Sigmoid colon (tissue), 7 donors: ENCODE measurements at places on chromosomes 6 and 20.
A peak's percentile ranks its signal among the peaks of the same experiment; 100 is the strongest.

- no peaks in the 10 kb centered on the region for H3K4me1 ChIP-seq
- no peaks in the 10 kb centered on the region for H3K36me3 ChIP-seq
- no peaks in the 10 kb centered on the region for H3K27me3 ChIP-seq
These were observed 147.4 kb downstream of the HDGFL1 start for GRCh38 chr6:22716721-22717120.

DNA sequence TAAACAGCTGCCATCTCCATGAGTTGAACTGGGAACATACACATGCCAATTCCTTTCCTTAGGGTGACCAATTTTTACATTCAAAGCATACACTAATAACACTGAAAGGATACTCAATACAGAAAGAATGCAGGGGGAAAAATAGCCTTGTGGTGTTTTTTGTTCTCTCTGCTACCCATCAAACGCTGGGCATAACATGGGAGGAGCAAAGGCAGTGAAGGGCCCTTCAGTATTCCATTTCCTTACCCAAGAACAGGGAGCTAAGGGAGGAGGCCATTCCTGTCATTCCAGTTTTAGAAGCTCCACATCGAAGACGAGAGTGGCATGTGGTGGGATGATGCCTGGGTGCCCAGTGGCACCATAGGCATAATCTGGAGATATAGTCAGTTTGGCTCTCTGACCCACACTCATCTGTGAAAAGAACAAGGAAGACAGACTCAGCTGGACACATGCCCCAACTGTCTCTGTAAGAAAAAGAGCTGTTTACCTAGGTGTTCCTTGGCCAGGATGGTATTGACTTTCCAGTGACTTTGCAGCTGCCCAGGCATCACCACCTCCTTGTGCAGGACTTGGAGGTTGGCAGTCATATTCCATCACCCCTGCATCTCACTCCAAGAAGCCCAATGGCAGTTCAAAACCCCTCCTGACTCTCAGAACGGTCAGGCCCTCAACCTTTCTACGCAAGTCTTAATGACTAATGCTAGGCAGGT, 20.9 kb downstream of the FKBP1A start:
- DNase-seq: no peak
- H3K27ac ChIP-seq: peak overlapping the region; percentile 62
- peaks cover 56% of the 10 kb centered on the region for H3K4me1 ChIP-seq
- no peaks in the 10 kb centered on the region for H3K27me3 ChIP-seq
- no peak overlapping the region for H3K4me3 ChIP-seq

DNA sequence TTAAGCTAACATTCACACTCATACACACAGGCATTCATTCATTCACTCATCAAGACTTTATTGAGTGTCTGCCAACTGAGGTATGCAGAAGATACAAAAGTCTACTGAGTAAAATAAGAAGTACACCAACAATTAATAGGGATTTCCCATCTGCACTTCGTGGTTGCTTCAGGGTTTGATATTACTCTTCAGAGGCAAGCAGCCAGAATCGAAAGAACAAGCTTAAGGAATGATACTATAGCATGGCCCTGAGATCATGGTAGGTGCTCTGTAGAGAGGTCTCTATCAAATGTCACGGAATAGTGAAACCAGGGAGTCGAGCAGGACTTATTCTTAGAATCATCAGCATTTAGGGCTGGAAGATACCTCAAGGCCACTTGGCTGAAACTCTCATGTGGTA, 135.4 kb downstream of the NRN1 start:
- H3K27ac ChIP-seq: no peak overlapping the region
- H3K36me3 ChIP-seq: no peaks in the 10 kb centered on the region
- no peak overlapping the region for H3K4me3 ChIP-seq
- H3K4me1 ChIP-seq: no peaks in the 10 kb centered on the region

- peak overlapping the region; percentile 43 for H3K27ac ChIP-seq
- H3K36me3 ChIP-seq: no peaks in the 10 kb centered on the region
- no peak overlapping the region for H3K4me3 ChIP-seq
These were observed 21.3 kb upstream of the DST start for GRCh38 chr6:56664029-56664428.

- no peak for DNase-seq
- H3K4me3 ChIP-seq: no peak overlapping the region
- no peak overlapping the region for H3K27ac ChIP-seq
- no peaks in the 10 kb centered on the region for H3K36me3 ChIP-seq
- H3K27me3 ChIP-seq: no peaks in the 10 kb centered on the region
- no peaks in the 10 kb centered on the region for H3K4me1 ChIP-seq
These were observed 151.4 kb downstream of the PHF3 start for GRCh38 chr6:63787021-63787420.

GRCh38 chr20:36936341-36936740, 15.2 kb downstream of the SAMHD1 start:
- H3K27me3 ChIP-seq: no peaks in the 10 kb centered on the region
- no peaks in the 10 kb centered on the region for H3K36me3 ChIP-seq
- peak overlapping the region; percentile 88 for H3K27ac ChIP-seq
- H3K4me3 ChIP-seq: no peak overlapping the region
- no peak for DNase-seq
- H3K4me1 ChIP-seq: peaks cover 6% of the 10 kb centered on the region
